ENCODE measurements at places on chromosomes 2 and 18. TPM values are rescaled to one million over a fixed set of nuclear protein-coding genes. Genes with fewer than 3 reads are reported as not detected.

The KCNJ3 gene
- not detected for total RNA-seq

The IHH gene
- total RNA-seq = under 0.01 TPM

The TGFA gene
- not detected for total RNA-seq

The PLB1 gene
- 2.5 TPM for total RNA-seq

The CABYR gene
- 4.7 TPM for total RNA-seq

The GPR55 gene
- not detected for total RNA-seq

The BOLL gene
- total RNA-seq = not detected

The DYSF gene
- total RNA-seq = not detected

The SOCS6 gene
- 29.9 TPM for total RNA-seq

The STPG4 gene
- 0.16 TPM for total RNA-seq

The MERTK gene
- 0.86 TPM for total RNA-seq

The RUFY4 gene
- not detected for total RNA-seq

The AGXT gene
- not detected for total RNA-seq

The RND3 gene
- 557 TPM for total RNA-seq

The CD302 gene
- total RNA-seq = 3.9 TPM

The BOK gene
- total RNA-seq = 9.3 TPM
